ENCODE measurements at places on chromosomes 13 and 19.

GRCh38 chr19:1045247-1045603 is 5.3 kb downstream of the ABCA7 start:
- DNase-seq = no peak

DNA sequence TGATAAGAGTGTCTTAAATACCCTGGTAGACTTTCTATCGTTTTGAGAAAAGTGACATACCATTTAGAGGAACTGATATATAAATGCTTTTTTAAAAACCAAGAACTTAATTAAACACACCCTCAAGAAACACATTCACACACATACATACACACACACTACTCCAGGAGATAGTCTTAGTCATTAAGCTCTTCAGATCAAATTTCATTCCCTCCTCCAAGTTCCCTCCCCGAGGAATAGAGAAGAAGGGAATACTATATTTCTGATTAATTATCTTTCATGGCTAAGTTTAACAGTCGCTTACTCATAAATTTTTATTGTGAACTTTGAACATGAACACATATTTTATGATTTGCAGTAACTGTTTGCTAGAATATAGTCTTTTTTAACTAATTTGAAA is 1109.5 kb downstream of the SLITRK1 start:
- DNase-seq = no peak

- DNase-seq = no peak
These were observed 2.5 kb upstream of the DCT start for GRCh38 chr13:94481941-94482340.

DNA sequence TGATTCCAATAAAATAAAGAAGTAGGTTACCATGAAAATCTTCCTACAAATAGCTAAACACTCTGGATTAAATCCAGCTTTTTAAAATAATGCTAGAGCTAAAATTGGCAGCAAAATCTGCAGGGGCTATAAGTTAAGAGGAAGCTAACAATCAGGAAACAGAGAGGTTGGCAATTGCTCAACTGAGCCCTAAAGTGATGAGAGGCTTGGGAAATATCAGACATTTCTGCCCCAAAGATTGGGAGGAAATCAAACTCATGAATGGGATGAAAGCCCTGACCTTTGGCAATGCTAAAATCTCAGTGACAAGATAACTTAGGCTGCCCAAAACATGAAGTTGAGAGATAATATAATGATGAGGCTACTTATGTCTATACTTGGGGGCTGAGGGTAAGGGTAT is 1437.9 kb downstream of the EFNB2 start:
- DNase-seq = no peak

DNA sequence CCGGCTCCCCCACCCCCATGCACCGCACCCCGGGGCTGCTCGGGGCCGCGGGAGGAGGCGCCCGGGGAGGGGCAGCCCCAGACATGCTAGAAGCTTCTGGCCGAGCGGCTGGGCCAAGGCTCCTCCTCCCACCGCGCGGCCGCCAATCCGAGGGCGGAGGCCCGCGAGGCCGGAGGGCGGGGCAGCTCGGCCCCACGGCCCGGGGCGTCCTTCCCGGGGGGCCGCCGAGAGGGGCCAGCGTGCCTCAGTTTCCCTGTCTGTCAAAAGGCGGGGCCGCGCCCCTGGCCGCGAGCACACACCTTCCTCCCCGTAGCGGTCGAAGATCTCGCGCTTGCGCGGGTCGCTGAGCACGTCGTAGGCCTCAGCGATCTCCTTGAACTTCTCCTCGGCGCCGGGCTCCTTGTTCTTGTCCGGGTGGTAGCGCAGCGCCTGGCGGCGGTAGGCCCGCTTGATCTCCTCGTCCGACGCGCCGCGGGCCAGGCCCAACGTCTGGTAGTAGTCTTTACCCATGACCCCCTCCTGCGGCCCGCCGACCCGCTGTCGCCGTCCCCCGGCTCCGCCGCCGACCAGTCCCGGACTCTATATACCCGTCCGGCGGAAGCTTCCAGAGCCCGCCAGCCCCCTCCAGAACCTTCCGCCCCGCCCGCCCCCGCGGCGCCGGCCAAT is at the start of gene DNAJB1:
Gene DNAJB1 (minus strand): TSS at position 558 of the 666 bp plus-strand sequence. CDS start 48 bp downstream, at position 510.
- DNase-seq = no peak

GRCh38 chr13:49985129-49985528 is 11.7 kb upstream of the TRIM13 start:
- DNase-seq = no peak

DNA sequence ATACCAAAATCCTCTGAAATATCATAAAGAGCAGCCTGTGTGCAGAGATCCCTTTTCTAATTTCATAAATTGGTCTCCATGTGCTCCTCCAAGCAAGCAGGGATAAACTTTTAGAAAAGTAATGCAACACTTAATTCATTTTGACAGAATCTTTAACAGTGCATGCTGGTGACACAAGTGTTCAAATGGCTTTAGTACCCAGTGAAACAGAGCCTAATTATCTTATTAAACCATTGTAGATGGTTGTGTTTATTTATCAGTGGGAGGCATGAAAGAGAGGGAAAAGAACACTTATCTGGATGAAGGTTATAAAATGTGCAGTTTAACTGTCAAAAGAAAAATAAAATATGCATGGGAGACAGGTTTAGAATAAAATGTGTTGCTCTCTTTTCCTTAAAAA is 945.0 kb upstream of the PCDH20 start:
- DNase-seq = no peak

- no peak for DNase-seq
These were observed 319.7 kb downstream of the KCNRG start for GRCh38 chr13:50334944-50335343.

DNA sequence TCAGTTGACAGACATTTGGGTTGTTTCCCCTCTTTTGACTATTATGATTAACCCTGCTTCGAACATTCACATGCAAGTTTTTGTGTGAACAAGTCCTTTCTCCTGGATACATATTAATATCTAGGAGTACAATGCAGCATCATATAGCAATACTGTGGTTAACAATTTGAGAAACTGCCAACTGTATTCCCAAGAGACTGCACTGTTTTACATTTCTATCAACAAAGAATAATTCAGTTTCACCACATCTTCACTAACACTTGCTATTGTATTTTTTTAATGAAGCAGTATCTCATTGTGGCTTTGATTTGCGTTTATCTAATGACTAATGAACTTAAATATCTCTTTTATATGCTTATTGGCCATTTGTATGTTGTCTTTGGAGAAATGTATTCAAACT is 184.6 kb upstream of the NBEA start:
- no peak for DNase-seq

DNA sequence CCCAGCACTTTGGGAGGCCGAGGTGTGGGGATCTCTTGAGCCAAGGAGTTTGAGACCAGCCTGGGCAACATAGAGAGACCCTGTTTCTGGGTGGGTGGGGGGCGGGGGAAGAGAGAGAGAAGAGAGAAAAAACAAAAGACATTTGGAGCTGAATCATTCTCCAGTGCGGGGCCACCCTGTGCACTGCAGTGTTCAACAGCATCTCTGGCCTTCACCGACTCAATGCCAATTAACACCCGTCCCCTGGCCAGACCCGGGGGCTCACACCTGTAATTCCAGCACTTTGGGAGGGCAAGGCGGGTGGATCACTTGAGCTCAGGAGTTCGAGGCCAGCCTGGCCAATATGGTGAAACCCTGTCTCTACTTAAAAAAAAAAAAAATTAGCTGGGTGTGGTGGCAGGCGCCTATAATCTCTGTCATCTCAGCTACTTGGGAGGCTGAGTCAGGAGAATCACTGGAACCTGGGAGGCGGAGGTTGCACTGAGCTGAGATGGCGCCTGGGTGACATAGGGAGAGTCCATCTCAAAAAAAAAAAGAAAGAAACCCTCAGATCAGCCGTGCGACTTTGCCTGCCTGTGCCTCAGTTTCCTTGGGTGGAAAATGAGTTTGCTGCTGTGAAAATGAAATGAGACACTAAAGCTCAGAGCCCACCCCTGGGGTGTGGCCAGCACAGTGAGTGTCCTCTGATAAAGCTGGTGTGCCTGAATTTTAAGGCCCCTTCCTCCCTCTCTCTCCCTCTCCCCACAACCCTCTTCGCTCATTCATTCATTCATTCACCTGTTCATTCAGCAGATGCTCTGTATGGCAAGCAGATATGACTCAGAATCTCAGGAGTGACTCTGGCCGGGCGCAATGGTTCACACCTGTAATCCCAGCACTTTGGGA is 6.4 kb downstream of the KLF2 start:
- DNase-seq = no peak

GRCh38 chr19:51694318-51695085 is 1.4 kb downstream of the SPACA6 start:
- DNase-seq = no peak

GRCh38 chr13:69720278-69720983 is 387.2 kb upstream of the ATXN8OS start:
- DNase-seq = no peak

DNA sequence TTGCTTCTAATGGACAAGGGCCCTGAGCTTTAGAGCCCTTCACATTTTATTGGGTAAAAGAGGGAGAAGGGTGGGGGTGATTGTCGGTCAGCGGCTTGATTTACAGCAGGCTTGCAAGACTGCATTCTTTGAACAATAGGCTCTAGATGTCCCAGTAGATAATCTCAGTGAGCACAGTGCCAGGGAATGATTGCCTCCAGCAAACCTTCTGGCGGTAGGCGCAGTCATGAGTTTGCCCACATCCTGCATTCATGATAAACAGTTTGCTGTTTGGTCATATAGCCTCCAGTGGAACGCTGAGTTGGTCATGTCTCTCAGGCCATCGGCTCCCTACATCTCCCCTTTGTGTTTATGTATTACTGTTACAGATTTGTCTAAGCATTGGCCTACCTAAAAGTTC is 12.6 kb downstream of the ZNF528 start:
- no peak for DNase-seq
